ENCODE measurements at places on chromosomes 12 and 14.

DNA sequence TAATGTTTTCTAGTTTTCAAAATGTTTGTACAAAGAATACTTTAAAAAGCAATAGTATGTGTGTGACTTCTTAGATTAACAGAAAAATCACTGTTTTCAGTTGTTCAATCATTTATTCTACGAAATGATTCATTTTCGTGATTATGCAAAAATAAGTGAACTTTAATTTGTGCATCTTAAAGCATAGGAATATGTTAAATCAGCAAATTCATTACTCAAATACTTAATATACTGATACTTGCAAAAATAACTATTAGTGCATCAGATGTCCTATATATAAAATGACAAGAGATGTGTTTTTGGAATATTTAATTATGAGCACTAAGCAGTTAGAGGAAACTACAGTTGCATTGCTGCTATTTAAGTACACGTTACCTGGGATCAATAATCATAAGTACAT is 11.0 kb downstream of the SOX5 start:
- DNase-seq = no peak

DNA sequence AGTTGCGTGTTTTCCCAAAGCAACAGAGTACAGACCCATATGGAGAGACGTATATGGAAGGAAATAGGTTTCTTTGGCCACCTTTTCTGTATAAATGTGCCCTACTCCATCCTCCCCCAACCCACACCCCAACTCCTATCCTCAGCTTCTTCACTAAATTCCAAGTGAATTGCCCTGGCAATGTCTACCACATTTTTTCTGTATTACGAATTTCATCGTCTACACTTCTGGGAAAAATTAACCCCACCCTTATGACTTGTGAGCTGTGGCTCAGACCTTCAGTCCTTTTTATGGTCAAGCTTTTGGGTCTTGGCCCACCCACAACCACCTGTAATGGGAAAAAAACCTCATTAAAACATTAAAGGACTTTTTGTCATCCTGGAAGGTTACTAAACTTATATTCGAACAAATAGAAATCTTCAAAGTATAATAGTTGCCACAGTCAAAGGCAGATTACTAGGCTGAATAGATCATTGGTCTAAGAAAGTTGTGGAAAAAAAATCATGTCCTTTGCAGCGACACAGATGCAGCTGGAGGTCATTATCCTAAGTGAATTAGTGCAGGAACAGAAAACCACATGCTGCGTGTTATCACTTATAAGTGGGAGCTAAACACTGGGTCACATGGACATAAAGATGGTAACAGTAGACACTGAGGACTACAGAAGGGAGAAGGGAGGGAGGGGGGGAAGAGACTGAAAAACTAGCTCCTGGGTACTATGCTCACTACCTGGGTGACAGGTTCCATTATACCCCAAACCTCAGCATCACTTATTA is 15.7 kb upstream of the NFKBIA start:
- DNase-seq = no peak

GRCh38 chr14:101224356-101225156 is 321.0 kb upstream of the RTL1 start:
- DNase-seq = no peak

DNA sequence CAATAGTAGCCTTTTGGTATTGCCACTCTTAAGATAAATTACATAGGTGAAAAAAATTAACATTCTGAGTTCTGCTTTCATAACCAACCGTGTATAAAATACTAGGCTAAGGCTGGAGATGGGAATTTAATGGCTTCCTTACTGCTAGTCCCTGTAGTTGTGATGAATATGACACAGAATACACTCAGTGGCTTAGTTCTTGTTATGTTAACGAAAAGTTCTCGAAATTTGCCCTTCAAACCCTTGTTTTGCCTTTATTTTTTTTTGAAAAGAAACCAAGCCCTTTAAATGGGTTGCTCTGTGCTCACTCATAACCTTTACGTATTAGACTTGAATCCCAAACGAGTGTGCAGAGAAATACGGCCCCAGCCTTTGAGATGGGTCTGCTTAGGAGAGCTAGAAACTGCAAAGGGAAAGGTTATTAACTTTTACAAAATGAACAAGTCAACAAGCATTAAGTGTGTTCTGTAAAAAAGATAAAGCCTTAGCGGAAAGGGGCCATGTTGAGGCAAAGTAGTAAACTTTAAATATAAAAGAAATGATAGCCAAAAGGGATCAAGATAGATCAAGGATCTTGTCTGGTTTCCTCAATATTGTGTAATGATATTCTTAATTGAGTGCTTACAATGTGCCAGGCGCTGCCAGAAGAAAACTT is 1.7 kb downstream of the NUDT4 start:
- no peak for DNase-seq

DNA sequence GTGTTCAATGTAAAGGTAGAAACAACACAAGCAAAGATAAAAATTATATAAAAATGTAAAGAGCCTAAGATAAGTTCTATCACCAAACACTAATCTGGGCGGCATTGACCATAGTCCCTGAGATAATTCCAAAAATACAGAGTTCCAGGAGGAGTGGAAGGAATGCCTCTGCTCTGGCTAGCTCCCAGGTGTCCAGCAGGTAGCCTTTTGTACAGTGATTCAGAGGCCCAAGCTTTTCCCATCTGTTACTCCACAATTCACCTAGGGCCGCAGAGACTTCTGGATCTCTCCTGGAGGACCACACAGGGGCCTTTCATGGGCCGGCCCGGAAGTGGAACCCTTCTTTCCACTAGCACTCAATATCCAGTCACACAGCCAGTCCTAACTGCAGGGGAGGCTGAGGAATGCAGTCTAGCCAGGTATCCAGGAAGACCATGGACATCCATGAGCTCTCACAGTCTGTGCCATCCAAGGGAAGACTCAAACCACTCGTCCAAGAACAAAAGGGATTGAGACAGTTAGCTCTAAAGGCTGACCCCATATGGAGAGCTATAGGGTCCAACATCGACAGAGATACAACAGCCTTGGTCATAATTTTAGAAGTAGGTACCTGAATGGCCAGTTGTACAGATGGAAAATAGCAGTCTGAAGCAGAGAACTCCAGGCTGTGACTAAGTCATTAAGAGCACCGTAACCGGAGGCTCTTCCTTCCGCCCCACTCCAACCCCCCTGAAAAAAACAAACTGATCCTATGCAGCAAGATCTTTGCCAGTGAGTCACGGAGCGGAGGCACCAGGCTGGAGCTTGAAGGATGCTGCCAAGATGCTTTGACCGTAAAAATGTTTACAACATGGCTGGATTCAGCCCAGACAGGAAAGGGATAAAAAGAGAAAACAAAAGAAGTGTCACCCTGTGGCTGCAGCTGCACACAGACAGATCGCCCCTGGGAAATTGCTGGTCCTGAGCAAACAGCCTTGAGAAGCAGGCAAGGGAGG is 204.8 kb downstream of the NUAK1 start:
- no peak for DNase-seq

- DNase-seq = no peak
Measured at GRCh38 chr14:85222341-85222740, 307.6 kb upstream of the FLRT2 start.

GRCh38 chr12:124082687-124083086 is 109.7 kb downstream of the ZNF664 start:
- DNase-seq = no peak

- no peak for DNase-seq
Measured at GRCh38 chr12:3131129-3131528, 54.0 kb downstream of the TSPAN9 start.

GRCh38 chr12:2013527-2014223 is 9.4 kb upstream of the DCP1B start:
- DNase-seq = no peak

- no peak for DNase-seq
Measured at GRCh38 chr14:54570631-54571415, 3.9 kb downstream of the SAMD4A start.

DNA sequence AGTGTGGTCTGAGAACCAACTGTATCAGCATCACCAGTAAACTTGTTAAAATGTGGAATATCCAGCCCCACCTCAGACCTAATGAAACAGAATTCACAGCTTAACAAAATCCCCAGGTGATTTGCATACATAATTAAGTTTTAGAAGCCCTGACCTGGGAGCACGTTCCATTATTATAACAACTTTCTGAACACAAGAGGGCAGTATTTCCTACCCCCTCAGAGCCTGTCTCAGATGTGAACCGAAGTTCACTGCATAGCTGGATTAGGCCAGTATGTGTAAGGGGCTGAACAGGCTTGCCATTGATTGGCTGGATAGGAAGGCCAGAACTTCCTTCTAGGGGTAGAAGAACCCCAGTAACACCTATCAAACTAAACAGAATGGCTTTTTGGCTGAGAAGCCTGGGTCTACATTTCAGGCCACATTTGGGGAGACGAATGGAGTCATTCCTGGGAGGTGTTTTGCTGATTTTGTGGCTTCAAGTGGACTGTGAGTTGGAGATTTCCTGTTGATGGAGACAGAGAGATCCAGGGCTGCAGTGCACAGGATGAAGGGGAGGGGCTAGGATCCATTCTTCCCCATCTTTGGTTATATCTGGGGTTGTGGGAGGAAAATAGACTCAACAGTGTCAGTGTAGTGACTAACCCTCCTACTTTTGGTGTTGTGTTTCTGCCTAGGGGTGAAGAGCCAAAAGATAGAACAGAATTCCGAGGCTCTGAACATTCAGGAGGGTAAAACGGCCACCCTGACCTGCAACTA is 94.7 kb upstream of the OR4E1 start:
- peak; percentile 9 for DNase-seq

GRCh38 chr12:41467591-41468325 is 279.6 kb downstream of the PDZRN4 start:
- no peak for DNase-seq

GRCh38 chr14:29953501-29953900 is 25.9 kb upstream of the PRKD1 start:
- no peak for DNase-seq

DNA sequence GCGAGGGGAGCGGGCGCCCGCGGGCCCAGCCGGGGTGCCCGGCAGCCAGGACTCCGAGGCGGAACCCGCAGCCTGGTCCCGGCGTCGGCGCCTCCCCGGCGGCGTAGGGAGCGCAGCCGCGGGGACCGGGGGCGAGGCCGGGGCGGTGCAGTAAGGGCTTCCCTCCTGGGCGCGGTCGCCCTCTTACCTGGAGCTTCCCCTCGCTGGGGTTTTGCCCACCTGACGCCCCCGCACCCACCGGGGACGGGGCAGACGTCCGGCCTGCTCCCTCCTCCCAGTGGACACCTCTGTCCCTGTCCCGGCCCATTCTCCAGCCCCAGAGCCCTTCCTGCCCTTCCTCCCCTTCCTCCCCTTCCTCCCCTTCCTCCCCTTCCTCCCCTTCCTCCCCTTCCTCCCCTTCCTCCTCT is 413 bp upstream of the TUBA1C start:
- DNase-seq = no peak

DNA sequence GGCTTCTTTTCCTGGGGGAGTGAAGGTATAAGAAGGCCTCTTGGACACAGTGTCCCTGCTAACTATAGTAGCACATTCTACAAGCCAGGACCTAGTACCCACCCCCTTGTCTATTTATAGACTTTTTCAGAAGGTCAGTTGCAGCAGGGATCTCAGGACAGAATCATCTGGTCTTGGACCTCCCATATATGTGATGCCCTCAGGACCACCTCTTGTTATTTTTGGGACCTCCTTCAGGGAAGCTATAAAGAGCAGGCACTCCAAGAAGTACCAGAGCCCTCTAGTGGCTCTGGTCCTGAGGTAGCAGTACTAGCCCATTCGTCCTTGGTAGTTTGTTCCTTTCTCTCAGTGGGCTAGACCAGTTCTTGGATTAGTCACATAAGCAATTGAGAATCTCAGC is 4.3 kb downstream of the COQ10A start:
- DNase-seq = no peak

DNA sequence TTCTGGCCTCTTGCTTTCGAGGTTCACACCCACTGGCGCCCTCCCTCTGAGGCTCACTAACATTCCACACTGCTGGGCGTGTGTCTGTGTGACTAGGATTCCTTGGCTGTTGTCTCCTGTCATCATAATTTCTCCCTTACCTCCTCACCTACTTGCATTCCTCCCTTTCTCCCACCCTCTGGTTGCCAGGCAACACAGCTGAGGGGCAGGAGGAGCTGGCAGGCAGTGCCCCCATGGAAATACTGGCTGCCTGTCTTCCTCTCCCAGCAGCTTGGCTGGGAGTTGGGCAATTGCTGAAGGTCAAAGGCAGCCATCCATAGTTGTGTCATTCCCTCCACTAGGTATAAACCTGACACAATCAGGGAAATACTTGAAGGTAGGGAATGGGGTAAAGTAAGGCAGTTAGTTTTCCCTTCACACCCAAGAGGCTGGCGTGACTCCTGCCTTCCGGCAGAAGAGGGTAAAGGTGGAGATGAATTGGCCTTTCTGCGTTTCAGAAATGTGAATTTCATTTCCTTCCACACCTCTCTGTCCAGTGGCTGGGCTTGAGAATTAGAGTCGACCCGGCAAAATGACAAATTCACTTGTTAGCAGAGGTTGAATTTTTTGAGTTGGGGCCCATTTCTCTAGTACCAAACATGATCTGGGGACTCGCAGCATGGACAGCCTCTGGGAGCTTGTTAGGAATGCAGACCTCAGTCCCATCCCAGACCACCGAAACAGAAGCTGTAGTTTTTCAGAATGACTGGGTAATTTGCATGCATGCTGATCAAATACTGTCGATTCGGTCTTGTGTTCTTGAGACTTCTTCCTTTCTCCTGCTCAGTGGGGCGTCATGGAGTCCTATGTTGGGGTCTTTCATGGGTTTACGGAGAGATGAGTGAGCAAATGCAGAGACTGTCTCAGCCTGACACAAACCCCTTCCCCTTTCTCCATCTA is 24.3 kb upstream of the EMP1 start:
- no peak for DNase-seq

DNA sequence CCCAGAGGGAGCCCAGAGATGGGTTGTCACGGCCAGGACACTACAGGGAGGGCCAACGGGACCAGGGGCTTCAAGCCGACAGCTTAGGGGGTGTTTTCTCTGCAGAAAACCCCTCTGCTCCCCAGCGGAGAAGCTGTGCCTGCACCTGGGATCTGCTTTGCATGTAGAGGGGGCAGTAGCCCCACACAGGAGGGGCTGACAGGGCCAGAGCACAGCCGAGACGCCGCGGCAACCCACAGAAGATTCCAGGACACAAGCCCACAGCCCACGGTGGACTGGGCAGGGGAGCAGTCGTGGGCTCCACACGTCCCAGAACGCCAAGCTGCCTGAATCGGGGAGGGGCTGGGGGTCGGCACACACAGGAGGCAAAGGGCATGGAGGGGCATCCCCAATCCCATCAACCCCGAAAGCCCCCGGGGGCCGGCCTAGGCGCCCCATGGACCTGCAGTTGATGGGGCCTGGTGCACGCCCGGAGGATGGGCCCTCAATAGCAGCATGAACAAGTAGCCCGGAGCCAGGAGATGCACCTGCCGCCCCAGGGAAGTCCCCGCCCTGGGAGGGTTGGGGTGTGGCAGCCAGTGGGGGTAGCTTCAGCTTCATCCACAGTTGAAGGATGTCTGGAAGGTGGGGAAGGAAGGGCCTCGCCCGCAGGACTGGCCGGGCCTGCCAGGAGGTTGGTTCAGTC is 30.5 kb upstream of the TMEM179 start:
- DNase-seq = no peak

- no peak for DNase-seq
Measured at GRCh38 chr14:65164068-65164824, 61.9 kb upstream of the MAX start.

Measured in NT2/D1 (cell line).